IPS DF 19.7 (cell line): ENCODE measurements at places on chromosomes 1 and 21.
A peak's percentile ranks its signal among the peaks of the same experiment; 100 is the strongest.

GRCh38 chr1:84267476-84267875 is 34.0 kb upstream of the SAMD13 start:
- DNase-seq = no peak

DNA sequence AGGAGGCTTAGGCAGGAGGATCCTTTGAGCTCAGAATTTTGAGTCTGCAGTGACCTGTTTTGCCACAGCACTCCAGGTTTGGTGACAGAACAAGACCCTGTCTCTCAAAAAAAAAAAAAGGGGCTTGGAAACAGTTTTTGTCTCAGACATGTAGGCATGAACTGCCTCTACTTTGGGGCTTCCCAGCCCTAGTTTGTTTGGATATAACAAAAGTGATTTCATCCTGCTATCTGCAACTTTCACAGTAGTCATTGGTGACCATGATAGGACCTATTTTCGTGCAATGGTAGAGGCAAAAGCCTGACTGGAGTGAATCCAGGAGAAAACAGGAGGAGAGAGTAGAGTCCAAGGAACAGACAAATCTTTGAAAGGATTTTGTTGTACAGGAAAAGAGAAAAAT is 20.3 kb upstream of the EVI5 start:
- DNase-seq = no peak

GRCh38 chr21:15365751-15366392 is 301.1 kb upstream of the NRIP1 start:
- DNase-seq = no peak

DNA sequence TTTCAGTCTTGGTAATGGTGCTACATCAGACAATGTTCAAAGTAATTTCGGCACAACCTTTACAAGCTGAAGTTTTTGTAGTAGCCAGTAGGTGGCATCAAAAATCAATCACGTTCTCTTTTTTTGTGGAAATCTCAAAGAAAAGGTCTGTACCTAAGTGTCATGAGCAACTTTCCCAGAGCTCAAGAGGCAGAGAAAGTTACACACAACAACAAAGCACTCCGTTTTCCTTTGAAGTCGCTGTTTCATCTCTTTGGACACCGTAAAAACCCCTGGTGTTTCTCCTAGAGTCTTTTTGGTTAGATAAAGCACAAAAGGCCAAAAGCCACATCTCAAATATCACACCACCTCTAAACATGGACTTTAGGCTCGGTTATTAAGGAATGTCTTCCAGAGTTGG is 131.6 kb downstream of the LHX8 start:
- DNase-seq = peak; percentile 15

DNA sequence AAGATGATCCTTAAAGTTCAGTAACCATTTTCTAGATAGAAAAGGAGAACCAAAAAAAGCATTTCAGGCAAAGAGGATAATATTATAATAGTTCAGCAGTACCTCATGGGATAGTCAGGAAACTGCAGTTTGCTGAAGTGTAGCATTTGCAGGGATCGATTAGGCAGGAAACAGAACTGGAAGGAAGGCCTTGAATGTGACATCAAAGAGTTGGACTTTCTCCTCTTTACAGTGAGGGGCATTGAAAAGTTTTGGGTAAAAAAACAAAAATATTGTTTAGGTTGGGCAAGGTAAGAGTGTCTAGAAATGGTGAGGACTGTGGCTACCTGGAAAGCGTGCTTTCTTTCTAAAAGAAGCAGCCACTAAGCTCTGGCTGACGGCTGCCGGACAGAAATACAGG is 8.0 kb upstream of the IRF6 start:
- no peak for DNase-seq

- DNase-seq = no peak
Measured at GRCh38 chr1:175443332-175443731, 250.8 kb upstream of the KIAA0040 start.

DNA sequence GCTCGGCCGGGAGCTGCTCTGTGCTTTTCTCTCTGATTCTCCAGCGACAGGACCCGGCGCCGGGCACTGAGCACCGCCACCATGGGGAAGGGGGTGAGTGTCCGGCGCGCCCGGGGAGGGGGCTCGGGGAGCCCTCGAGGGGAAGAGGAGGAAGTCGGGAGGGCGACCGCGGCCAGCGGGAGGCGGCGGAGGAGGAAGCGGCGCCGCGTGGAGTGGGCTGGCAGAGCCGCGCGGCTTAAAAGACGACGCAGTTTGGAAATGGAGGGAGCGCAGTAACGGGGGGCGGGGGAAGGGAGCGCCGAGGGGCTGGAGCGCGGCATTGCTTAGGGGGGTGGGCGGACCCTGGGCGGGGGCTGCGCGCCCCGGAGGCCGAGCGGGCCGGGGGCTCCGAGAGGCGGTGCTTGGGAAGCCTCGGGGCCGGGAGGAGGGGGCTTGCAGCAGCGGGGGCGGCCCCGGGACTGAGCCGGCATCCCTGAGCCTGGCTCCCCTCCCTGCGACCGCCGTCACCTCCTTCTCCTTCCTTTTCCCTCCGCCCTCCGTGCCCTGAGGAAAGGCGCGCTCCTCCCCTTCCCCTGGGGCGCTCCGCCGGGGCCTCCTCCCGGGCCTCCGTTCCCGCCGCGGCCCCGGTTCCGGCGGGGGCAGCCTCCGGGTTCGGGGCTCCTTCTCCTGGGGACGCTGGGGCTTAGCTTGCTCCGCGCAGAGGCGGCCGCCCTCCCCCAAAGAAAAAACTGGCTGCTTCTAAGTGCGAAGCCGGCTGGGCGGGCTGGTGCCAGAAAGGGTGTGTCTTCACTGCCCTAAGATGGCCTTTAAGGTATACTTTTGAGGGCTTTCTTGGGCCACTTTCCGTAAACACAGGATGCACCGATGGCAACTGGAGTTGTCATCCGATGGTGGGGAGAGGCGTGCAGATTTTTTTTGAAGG is 648 bp downstream of the ATP1A1 start:
- DNase-seq = no peak

GRCh38 chr1:234617986-234618736 is 8.2 kb upstream of the IRF2BP2 start:
- DNase-seq = no peak

DNA sequence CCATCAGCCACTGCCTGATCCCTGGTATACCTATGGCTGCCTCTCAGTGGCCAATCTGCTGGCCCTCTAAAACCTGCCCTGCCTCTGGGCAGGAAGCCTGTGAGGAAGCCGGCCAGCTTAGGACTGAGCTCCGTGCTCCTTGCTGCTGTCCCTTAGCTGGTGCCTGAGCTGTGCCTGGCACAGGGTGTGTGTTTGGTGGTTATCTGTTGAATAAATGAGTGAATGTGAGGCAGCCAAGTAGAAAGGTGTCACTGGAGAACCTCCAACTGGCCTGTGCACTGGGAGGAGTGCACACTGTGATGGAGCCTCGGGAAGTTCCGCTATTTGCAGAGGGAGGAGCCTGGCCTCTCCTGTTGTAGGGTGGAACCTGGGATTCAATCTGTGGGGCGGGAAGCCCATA is 63.4 kb upstream of the STUM start:
- no peak for DNase-seq

- no peak for DNase-seq
Measured at GRCh38 chr1:10691740-10692125, 104.7 kb downstream of the CASZ1 start.

GRCh38 chr1:219927956-219928790 is at the start of gene SLC30A10:
TSS of gene SLC30A10 (minus strand) at chr1:219928557. CDS start at chr1:219928440, 117 bp downstream.
- no peak for DNase-seq

DNA sequence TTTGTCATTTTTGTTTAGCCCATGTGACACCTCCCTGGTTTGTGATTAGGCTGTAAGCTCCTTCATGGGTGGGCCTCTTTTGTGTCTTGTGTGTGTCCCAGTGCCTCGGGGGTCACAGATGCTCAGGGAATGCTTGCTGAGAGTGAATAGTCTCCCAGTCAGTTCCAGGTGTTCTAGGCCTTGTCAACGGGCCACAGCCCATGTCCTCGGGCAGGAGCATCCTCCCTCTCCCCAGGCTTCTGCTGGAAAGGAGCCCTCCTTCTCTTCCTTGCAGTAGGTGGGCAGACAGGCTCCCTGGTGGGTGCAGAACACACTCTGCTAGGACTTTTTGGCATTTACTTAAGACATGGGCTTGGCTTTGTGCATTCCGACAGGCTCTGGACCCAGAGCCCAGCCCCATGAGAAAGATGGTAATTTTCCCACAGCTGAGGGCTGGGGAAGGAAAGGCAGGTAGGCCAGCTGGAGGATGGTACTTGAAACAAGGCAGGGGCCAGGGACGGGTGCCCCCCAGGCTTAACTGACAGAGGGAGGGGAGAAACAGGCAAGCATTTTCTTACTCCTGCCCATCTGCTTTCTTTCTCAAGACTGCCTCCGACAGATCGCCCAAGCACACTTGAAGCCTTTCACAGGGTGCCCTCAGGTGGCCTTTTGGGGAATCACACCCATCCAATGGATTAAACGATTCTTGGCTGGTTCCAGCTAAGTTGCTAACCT is 7.1 kb upstream of the CPLANE2 start:
- DNase-seq = no peak

DNA sequence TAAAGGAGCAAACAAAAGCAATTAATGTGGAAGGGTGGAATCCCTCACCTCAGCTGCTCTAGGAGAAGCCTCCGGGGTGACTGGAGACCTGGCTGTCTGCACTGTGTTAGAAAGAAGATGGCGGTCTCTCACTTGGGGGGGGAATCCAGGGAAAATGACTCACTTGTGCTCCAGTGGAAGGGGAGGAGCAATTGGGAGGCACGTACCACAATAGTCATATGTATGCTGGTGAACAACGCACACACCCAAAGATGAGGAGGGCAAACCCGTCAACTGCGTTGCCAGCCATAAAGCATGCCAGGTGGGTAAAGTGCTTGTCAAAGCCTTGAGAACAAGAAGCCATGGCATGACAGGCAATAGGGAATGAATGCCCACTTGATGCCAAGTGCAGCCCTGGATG is 22.1 kb downstream of the PLEKHA6 start:
- no peak for DNase-seq

DNA sequence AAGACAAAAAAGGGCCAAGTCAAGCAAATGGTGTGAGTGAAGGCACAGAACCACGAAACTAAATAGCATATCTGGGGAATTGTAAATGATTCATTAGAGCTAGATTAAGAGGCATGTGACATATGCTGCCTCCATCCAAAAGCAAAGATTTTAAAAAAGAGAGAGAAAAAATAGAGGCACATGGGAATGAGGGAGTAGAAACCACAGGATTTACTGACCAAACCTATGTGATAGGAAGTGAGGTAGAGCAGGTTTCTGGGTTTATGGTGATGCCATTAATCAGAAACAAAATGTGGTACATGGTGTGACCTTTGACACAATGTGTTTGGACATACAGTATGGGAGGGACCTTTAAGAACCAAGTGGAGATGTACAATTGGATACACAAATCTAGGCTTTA is 13.6 kb downstream of the C1orf52 start:
- DNase-seq = no peak

DNA sequence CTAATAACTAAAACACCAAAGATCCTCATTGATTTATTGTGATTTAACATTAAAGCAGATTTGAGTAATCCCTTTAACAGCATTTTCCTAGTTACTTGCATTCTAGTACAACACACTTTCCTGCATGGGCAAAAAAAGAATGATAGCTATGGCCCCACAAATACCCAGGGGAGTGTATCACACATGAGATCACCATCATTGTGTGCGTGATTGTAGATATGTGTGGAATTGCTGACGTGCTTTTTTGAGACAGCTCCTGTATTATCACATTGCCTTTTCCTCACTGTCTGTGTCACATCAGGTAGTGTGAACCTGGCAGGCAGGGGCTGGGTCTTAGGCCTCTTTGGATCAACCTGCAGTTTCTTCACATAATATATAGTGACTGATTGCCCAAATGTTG is 48.5 kb upstream of the SAMD13 start:
- DNase-seq = no peak

GRCh38 chr1:58573705-58574591 is 3.1 kb downstream of the TACSTD2 start:
- no peak for DNase-seq

- no peak for DNase-seq
Measured at GRCh38 chr1:7467476-7468175, 303.5 kb upstream of the VAMP3 start.

GRCh38 chr1:59025201-59025600 is 241.4 kb upstream of the JUN start:
- DNase-seq = no peak

- no peak for DNase-seq
Measured at GRCh38 chr1:207944571-207944970, 33.6 kb upstream of the CD34 start.

DNA sequence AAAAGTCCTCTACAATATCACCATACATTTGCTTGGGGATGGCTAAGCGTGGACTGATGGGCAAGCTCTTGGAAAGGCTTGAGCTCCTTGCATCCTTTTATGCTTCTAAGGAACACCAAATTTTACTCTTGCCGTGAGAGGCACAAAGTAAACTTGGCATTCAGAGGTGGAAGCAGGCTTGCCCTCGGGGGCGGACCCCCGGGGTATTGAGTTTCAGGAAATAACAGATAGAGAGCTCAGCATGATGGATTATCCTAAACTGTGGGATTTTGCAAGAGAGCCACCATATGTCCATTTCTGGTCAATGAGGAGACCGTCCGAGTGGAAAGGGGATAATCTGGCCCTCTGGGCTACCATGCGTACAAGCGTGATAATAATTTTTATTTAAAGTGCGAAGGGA is 14.0 kb downstream of the IFI16 start:
- DNase-seq = no peak

DNA sequence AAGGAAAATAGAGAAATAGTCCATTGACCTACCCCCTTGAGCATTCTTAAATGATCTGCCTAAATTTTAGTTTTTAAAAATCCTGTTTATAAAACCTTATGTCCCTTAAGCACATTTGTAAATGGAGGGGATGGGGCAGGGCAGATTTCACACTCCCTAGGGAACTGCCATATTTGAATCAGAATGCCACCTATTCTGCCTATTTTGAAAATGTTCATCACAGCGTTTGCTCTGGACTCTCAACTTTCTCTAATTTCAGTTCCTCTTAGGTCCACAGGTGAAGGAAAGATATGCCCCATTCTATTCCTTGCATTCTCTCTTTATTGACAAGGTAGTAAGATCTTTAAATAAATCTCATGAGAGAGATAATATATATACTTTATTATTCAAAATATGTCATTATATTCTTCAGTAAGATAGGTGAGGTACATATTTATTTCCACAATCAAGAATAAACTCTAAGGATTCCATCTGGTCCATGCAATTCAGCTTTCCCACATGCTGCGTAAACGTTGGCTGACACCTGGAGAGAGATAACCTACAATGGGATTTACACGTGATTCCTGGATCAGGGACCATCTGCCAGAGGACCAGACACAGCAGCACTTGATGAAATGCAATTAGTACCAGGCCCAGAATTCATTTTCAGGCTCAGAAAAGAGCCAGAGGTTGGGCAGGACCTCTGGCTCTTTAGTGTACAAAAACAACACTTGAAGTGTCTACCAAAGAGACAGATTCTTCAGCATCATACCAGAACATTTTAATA is 1.2 kb upstream of the LPGAT1 start:
- no peak for DNase-seq

GRCh38 chr1:182149411-182149965 is 88.0 kb upstream of the ZNF648 start:
- no peak for DNase-seq
